Nasal cavity respiratory epithelium epithelial cell of viscerocranial mucosa (primary cell): ENCODE measurements at places on chromosomes 3 and 15. TPM values are rescaled to one million over a fixed set of nuclear protein-coding genes. Genes with fewer than 3 reads are reported as not detected.

OR5K2 gene
- total RNA-seq: not detected in 2 replicates

CCRL2 gene
- total RNA-seq: 0.07 TPM in 1 of 2 replicates, not detected in the other

COL7A1 gene
- 121 and 420 TPM in 2 replicates for total RNA-seq

NRG4 gene
- total RNA-seq: 0.85 TPM in 1 of 2 replicates, not detected in the other

EXD1 gene
- 0.21 and 1.4 TPM in 2 replicates for total RNA-seq

ENTPD3 gene
- total RNA-seq: 22.2 and 24.3 TPM in 2 replicates

NMNAT3 gene
- total RNA-seq: 6.8 and 10.6 TPM in 2 replicates

SLC30A4 gene
- 5.5 and 8.7 TPM in 2 replicates for total RNA-seq
